ENCODE measurements at places on chromosomes 4 and X.

- no peak for DNase-seq
These were observed 704 bp downstream of the FAM3A start for GRCh38 chrX:154515090-154515965.

- DNase-seq: no peak
These were observed 49.2 kb upstream of the SCRG1 start for GRCh38 chr4:173448103-173448502.

GRCh38 chr4:7503559-7504249 lies 69.0 kb upstream of the PSAPL1 start:
- no peak for DNase-seq

DNA sequence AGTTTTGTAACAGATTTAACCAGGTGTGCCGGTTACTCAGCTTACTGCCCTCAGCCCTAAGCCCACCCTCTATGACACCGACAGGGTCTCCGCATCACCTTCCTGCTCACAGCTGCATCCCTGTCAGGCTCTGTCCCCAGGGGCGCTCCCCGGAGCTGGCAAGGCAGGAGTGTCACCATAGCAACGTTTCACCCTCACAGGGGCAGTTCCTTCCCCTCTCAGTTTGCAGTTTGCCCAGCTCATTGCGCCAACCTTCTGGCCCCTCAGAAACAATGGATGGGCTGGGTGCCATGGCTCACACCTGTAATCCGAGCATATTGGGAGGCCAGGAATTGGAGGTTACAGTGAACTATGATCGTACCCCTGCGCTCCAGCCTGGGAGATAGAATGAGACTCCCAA lies 42.6 kb downstream of the RGS12 start:
- DNase-seq: no peak

GRCh38 chr4:11005300-11005699 lies 320.7 kb upstream of the CLNK start:
- no peak for DNase-seq

DNA sequence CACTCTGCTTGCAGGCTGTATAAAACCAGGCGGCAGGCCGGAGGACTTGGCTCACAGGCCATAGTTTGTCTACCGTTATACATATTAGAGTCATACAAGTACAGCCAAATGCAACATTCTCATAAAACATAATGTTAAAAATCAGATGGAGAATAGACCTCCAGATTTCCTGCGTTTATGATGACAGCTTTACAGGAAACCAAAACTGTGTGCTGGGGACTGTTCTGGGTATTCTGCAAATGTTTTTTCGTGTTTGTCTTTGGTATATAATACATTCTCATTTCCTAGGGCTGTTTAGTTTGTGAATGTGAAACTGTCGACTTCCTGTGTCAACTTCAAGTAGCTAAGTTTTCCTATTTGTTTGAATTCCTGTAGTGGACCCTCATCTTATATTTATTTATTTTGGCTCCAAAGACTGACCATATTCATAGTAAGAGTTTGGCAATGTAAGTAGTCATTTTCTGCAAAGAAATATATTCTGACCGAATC lies 79.5 kb upstream of the FAM9C start:
- no peak for DNase-seq

DNA sequence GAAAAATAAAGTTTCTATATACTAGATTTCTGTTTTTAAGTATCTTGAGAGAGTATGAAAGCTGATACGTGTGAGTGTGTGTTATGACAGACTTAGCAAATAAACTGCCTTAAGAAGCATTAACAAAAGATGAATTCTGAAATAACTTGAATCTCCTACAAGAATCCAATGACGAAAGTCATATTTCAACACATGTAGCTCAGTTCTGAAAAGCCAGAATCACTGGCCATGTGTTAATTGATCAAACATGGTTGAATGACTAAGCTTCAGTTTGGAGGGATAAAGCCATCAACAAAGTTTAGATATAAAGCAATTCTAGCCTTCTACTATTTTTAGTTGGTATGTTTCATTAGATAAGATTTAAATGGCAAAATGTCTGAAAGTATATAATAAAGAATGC lies 88.5 kb upstream of the ETNPPL start:
- DNase-seq: no peak

DNA sequence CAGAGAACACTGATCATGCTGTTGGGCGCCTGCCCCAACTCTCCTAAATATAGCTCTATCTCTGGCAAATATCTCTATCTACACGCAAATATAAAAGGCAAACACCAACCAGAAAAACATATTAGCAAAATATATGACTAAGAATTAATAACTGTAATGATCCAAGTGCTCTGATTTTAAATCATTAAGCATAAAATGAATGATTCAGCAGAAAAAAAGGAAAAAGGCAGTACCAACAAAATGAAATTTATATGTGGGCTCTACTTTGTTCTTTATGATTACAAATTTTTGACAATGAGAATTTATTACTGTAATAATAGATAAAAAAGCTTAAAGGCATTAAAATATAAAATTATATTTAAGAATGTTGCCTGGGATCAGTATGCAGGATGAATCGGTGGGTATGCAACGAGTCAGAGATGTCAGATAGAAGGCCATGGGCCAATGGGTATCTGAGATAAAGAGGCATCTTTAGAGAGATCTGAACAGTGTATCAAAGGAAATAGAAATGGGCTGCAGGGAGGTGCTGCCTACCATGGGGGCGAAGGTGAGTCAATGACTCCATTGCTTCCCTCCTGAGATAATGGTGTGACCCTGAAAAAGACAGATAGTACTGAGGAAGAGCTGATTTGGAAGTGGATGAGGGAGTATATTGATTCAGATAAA lies 234.8 kb downstream of the SCFD2 start:
- DNase-seq: no peak

DNA sequence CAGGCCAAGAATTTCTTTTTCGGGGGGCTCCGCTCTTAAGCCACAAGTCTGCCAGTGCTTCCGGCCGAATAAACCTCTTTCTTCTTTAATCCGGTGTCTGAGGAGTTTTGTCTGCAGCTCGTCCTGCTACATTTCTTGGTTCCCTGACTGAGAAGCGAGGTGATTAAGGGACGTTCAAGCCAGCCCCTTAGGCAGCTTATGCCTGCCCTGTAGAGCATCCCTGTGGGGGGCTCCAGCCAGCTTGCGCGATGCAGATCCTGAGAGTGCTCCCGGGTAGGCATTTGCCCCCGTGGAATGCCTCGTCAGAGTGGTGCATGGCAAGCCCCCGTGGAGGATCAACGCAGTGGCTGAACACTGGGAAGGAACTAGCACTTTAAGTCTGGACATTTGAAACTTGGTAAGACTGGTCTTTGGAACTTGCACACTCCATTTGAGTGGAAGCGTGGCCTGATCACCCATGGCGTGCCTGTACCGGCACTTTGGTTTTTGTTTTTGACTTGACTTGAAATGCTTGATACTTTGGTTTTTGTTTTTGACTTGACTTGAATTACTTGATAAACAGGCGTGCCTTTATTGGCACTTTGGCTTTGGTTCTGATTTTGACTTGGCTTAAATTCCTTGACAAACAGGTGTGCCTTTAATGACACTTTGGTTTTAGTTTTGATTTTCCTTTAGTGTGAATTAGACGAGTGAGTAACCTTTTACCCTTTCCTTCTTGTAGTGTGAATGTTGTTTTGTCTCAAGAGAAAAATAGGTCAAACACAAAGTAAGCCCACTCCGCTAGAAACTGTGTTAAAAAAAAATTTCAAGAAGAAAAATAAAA lies 6.1 kb downstream of the ACOX3 start:
- no peak for DNase-seq

DNA sequence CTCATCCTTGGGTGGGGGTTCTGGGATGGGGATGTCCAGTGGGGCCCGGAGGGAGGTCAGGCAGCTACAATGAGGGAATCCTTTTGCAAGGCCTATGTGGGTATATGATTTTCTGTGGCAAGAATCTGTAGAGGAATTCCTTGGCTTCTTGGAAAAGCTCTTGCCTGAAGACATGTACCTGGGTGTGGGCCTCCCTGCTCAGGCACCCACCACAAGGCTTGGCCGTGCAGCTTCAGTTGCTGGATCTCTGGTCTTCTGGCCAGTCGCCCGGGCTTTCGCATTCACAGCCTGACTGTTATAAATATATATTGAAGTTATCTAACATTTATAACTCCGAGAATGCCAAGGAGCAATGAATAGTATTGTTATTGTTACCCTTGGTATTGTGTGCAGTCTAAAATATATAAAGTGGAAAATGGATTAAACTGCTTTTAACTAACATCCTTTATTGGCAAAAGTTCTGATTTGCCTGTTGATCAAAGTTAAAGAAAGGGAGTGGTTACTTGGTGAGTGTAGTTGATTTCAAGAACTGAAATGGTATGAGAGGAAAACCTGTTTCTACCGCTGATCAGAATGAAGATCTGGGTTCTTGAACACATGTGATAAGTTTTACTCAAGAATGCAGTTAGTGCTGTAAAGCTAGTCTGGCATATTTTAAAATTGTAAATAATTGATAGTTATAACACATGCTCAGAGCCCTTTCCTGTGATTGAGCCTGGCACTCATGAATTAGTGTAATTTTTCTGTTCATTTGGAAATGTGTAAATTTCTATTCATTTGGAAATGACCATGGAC lies 36.0 kb downstream of the PTTG2 start:
- no peak for DNase-seq

GRCh38 chr4:69773484-69773883 lies 13.1 kb upstream of the SULT1B1 start:
- no peak for DNase-seq

GRCh38 chr4:72935462-72935861 lies 134.1 kb downstream of the COX18 start:
- DNase-seq: no peak

- DNase-seq: no peak
These were observed 110.4 kb downstream of the FRAS1 start for GRCh38 chr4:78167510-78167909.

- no peak for DNase-seq
These were observed 66.8 kb downstream of the POLA1 start for GRCh38 chrX:24760363-24761000.

- no peak for DNase-seq
These were observed 76.3 kb downstream of the ATP10D start for GRCh38 chr4:47561331-47561730.

DNA sequence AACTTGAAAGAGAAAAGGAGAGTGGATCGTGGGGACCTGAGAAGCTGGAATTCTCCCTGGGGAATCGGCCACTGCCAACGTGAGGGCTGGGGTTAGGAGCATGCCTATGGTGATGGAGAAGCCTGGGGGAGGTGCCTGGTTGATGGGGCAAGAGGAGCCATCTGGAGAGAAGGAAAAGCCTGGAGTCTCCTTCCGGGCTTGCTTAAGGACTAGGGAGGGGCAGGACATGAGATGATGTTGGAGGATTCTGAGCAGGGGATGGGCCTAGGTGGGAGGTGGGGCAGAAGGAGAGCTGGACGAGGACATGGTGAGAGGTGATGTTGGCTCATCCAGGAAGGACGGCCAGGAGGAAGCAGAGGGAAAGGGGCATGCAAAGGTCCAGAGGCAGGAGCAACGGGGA lies 35.0 kb upstream of the GYG2 start:
- DNase-seq: no peak

- no peak for DNase-seq
These were observed 58.0 kb upstream of the PPARGC1A start for GRCh38 chr4:23947826-23948225.

DNA sequence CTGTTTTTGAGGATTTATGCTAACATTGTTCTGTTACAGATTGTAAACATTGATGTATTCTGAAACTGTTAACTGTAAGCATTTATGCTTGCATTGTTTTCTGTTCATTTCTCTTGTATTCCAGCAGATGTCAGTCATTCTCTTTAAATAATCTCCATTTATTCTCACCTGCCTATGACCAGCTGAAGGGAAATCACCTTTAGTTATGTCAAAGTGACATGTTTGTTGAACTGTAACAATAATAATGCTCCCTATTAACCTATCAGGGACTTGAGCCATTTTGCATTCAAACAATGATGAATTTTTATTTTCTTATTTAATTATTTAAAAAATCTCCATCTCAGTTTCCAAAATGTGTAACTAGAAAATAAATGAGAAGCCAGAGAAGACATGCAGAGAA lies 58.0 kb downstream of the SPCS3 start:
- DNase-seq: no peak

DNA sequence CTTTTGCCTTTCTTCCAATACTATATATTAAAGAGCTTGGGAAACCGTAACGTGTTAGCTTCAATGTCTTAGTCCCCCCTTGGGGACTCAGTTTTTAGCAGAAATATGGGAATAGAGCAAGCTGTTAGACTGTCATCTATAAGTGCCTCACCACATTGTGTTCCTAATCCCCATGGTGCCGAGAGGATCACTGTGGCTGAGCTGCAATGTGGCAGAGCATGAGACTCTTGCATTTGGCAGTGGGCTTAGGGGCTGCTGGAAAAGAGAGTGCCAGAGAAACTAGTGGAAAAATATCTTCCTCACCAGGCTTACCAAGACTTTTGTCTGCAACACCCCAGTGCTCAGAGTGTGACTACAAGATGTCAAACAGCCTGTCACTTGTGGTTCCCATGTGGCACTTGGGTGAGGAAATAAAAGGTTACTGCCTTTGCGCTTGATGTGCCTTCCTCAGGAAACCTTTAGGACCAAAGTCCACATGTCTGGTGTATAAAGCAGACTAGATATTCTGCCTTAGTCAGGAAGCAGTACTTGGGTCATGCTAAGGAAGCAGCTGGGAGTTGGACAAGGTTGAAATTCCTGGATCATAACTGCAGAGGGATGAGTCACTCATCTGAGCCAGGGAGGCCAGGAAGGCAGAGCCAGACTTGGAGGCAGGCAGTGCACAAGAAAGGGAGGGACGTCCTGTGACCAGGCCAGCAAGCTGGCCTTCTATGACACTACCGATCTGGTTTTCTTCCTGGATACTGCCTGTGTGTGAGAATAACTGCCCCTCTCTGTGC lies 9.7 kb upstream of the MAGEA4 start:
- DNase-seq: no peak

DNA sequence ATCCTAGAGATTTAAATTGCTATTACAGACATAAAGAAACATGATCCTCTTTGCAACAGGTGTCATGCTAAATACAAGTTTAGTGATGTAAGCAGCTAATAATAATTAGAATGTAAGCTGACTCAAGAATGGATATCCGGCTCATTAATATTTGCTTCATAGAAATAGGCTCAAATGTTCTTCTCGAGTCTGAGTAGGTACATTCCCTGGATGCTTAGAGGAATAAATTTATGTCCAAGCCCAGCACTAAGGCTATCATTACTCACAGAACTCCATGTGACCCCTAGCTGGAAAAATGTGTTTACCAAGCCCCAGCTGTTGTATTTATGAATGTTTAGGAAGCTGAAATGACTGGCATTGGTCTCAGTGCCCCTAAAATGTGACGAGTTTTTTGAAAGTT lies 87.6 kb upstream of the TSPAN7 start:
- DNase-seq: no peak

DNA sequence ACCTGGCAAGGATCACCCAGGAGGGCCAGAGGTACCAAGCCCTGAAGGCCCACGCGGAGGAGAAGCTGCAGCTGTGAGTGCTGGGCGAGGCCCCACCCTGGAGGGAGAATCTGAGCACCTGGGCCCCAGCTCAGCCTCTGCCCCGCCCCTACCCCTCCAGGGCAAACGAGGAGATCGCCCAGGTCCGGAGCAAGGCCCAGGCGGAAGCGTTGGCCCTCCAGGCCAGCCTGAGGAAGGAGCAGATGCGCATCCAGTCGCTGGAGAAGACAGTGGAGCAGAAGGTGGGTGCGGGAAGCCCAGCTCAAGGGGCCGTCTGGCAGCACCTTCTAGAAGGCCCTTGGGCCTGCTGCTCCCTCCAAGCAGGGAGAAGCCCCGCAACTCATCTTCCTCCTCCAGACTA lies 23.2 kb downstream of the TACC3 start:
- no peak for DNase-seq

GRCh38 chr4:144283526-144283925 lies 143.0 kb upstream of the GYPA start:
- no peak for DNase-seq

All from suppressor macrophage treated with lipopolysaccharide for 1 hour (primary cell).